NCI-H1048 (cell line): ENCODE measurements at places on chromosomes 16 and 17.

- DNase-seq: no peak
Measured at GRCh38 chr17:43967251-43967875, 13.6 kb upstream of the PYY start.

DNA sequence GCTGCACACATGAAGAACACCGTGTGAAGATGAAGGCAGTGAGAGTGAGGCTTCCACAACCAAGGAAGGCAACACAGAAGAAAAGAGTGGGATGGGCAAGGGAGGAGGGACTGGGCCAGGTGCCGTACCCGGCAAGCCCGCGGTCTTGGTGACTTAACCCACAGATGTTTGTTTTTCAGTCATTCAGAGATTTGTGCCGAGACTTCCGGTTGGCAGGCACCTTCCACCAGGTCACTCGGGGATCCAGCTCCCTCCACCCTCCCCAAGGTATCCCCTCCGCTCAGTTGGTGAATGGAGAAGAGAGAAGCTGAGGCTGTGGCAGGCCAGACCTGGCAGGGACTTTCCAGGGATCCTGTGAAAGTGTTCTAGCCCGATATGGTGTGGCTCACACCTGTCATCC, 4.9 kb upstream of the KREMEN2 start:
- no peak for DNase-seq

DNA sequence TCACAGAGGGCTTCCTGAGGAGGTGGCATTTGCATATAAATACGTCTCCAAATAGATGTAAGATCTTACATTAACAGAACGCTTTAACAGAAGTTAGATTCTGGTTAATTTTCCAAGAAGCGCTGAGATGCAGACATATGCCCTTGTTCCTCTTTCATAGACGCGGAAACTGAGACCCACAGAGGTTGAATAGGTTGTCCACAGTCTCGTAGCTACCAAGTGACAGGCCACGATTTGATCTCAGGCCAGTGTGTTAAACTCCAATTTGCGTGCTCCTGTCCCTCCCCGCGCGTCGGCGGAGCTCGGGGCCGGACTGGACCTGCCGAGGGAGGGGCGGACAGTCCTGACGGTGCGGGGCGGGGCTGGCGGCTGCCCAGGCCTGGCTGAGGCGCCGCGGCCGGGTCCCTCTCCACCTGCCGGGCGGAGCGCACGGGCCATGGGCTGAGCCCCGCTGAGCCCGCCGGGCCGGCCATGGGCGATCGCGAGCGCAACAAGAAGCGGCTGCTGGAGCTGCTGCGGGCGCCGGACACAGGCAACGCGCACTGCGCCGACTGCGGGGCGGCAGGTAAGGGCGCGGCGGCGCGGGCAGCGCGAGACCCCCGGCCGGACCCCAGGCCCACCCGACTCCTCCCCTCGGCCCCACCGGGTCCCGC, at the start of gene ADAP2:
TSS of gene ADAP2 (plus strand) at position 402 of the 653 bp plus-strand sequence. CDS start at position 472, 70 bp downstream.
- DNase-seq: no peak

- no peak for DNase-seq
Measured at GRCh38 chr16:7086822-7087616, 245.6 kb upstream of the RBFOX1 start.

GRCh38 chr16:55369151-55369550, 45.1 kb downstream of the IRX6 start:
- DNase-seq: no peak

DNA sequence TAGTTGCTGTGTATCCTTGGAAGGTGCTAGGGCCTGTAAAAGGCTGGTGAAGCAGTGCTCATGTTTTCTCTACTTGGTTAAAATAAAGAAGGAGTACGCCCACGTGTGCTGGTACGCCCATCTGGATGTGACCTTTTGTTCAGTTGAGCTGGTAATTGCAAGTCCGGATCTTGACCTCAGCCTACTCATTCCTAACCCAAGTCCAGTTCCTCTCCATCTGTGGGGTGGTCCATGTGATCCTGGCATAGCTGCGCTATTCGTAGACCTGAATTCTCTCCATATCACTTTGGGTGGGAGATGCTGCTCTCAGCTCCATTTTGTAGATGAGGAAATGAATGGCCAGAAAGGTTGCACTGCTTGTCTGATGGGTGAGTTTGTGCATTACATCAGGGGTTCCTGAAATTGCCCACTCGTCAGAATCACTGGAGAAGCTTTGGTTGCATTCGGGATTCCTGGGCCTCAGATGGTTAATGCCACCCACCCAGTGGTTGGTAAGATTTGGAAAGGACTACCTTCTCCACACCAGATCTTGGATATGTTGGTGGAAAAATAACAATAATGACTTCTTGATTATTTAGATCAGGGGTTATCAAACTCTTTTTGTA, 328.8 kb downstream of the CPPED1 start:
- DNase-seq: no peak

DNA sequence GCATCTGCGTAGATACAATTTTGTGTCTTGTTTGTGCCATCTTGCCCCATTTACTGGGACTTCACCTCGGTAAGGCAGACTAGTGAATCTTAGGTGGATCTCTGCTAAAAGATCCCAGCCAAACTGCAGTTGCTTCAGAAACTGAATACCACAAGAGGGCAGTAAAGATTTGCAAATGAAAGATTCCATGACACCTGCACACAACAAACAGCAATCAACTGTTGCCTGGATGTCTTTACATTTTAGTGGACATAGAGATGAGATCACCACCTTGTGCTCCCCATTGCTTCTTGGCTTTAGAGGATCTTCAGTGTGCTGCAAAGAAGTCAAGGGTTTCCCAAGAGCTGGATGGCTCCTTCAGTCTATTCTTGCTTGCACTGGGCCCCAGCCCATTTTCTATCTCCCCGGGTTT, 119.2 kb upstream of the CACNG5 start:
- no peak for DNase-seq

DNA sequence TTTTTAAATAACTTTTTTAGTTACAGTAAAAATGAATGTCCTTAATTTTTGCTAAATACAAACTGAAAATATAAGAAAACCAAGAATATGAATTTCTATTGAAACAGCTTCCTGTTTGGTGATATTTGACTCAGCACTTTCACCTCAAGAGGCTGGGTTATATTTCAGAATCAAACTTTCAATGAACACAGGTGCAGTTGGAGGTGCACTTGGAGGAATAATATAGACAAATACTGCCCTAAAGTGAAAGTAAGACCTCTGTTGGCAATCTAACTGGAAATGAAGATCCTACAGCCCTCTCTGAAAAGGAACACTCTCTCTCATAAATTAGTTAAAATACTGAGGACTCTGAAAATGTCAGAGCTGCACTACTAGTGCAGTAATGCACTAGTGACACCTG, 106.2 kb downstream of the BRIP1 start:
- no peak for DNase-seq

- no peak for DNase-seq
Measured at GRCh38 chr17:31869797-31870568, 10.9 kb upstream of the COPRS start.
